Aortic smooth muscle cell (primary cell): ENCODE measurements at places on chromosomes 2 and 18. TPM values are rescaled to one million over a fixed set of nuclear protein-coding genes. Genes with fewer than 3 reads are reported as not detected.

The DSC2 gene
- under 0.01 TPM in 1 of 2 replicates, not detected in the other for total RNA-seq

The CYS1 gene
- total RNA-seq: 1.7 and 2.0 TPM in 2 replicates

The LTBP1 gene
- 475 and 1,037 TPM in 2 replicates for total RNA-seq

The HOXD13 gene
- total RNA-seq: not detected in 2 replicates

The OTX1 gene
- not detected in 2 replicates for total RNA-seq

The CDH2 gene
- 34.0 and 57.3 TPM in 2 replicates for total RNA-seq

The ADAM17 gene
- 46.9 and 50.1 TPM in 2 replicates for total RNA-seq

The NBAS gene
- 86.4 and 88.1 TPM in 2 replicates for total RNA-seq

The GALR1 gene
- total RNA-seq: not detected in 2 replicates
